ENCODE measurements at places on chromosomes 12 and 14.

- DNase-seq, result no peak
These were observed 184.9 kb upstream of the SFSWAP start for GRCh38 chr12:131525795-131526508.

- peak; percentile 85 for DNase-seq
These were observed 40.9 kb downstream of the PTGER2 start for GRCh38 chr14:52355016-52355431.

GRCh38 chr12:132806857-132807256 lies 21.8 kb downstream of the GOLGA3 start:
- no peak for DNase-seq

DNA sequence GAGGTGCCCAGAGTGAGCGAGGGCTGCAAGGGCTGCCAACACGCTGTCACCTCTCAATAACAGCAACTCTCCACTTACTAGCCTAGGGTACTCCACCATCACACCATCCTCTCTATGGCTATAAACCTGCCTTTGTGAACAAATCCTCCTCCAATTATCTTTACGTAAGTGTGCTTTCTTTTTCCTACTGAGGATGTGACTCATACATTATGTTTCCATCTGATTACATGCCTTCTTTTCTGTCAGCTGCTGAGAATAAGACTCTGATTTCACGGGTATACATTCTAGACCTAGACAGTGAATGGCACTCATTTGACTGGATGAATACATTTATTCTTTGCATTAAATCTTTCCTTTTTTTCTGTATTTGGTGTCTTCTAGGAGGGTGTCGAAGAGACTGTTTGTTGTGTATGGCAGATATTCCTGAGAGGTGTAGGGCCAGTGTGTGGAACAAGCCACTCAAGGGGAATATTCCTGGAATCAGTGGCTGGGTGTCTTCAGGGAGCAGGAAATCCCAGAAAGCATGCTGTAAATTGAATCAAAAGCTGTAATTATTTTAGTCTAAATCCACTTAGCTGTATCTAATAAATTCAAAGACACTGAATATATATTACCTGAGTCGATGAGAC lies 327.3 kb upstream of the TMTC1 start:
- DNase-seq, result no peak

DNA sequence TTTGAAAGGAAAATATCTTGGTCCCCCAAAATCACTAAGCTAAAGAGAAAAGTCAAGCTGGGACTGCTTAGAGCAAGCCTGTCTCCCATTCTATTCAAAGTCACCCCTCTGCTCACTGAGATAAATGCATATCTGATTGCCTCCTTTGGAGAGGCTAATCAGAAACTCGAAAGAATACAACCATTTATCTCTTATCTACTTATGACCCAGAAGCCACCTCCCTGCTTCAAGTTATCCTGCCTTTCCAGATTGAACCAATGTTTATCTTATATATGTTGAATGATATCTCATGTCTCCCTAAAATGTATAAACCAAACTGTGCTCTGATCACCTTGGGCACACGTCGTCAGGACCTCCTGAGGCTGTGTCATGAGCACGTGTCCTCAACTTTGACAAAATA lies 14.6 kb upstream of the CCDC196 start:
- no peak for DNase-seq

DNA sequence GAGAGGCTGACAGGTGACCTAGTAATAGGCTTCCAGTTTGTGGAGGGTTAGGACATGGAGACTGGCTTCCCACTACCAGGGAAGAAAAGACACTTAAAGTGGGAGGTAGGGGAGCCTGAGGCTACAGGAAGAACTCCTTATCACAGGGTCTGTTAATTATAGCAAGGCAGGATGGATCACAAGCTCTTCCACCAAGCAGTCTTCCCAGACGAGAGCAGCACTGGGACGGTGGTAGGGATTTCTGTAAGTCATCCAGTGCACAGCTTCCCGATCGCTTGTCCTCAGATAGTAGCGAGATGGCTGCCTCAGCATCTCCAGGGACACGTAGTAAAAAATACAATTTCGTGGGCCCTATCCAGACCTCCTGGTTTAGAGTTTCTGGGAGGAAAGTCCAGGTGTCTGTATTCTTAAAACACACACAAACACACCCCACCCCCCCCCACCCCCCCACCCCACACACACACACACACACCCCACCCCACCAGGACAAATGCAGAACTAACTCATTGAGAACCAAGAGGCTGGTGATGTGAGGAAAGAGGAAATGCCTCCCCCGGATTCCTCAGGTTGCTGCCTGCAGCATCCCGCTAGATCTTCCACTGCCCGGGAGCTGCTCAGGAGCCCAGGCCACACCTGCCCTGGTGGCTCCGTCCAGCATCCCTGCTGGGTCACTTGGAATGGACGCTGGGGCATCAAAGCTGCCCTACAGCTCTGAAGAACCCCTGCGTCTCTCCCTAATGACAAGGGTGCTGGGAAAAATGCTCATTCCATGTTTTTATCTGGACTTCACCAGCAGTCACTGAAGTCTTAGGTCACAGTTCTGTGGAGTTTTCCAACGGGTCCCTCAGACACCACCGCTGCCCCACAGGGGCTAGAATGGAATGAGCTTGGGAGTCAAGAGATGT lies 307.2 kb downstream of the CACNA1C start:
- no peak for DNase-seq

GRCh38 chr12:99911967-99912366 lies 72.8 kb downstream of the ANKS1B start:
- no peak for DNase-seq

GRCh38 chr14:77256694-77257093 lies 14.3 kb downstream of the NGB start:
- DNase-seq, result no peak

All from HFF-Myc (cell line).